SIG-M5 (cell line): ENCODE measurements at places on chromosomes 16 and 17.

- no peak for DNase-seq
Observed at GRCh38 chr16:80739523-80739922, 64.9 kb downstream of the CDYL2 start.

DNA sequence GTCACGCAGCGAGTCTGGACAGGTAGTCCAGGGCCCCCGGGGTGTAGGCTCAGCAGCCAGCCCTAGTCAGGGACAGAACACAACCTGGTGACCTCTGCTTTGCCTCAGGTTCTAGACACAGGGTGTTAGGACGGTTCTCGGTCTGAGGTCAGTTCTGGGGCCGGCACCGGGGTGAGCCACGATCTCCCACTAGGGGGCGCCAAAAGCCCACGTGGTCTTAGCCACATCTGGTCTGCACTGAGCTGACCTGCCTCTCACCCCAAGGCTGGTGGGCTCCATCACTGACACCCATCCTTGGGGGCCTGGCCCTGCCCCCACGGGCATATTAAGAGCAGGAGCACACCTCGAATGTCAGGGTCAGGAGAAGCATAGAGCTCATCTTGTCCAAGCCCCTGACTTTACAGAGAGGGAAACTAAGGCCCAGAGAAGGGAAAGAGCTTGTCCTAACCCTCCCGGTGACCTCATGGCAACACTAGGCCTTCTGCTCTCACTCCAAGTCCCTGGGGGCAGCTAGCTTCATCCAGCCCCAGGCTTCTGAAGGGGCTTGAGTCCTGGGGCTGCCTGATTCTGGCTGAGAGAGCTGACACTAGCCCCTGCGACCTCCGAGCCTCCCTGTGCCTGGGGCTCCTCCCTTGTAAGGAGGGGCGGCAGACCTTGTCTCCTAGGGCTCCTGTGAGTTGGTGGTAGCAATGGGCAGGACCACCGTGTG, 9.0 kb downstream of the SLC5A10 start:
- no peak for DNase-seq

GRCh38 chr17:8393470-8394231, 4.0 kb downstream of the RNF222 start:
- DNase-seq: no peak

- no peak for DNase-seq
Observed at GRCh38 chr17:37168731-37169353, 206.9 kb upstream of the C17orf78 start.

GRCh38 chr17:34623856-34624766, 44.7 kb downstream of the TMEM132E start:
- DNase-seq: no peak

DNA sequence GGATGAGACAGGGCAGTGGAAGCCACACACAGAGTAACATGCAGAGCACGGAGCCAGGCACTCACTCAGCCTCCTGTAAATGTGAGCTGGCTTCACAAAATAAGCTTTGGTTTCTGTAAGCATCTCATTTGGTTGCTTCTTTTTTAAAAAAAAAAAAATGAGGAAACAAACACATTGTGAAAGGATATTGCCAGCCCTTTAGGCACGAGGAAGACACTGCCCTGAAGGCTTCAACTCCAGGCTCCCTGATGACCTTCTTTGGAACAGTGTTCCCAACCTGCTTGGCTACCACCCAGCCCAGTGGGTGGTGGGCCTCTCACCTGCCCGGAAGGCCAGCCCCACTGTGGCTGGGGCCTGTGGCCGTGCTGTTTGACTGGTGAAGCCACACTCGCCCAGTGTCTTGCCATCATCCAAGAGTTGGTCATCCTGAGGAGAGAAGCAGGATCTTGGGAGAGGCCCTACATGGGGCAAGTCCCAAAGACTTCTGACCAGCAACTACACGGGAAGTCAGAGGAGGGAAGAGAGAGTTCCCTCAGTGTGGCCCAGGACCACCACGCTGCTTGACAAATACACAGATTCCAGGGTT, 1.9 kb downstream of the ELOB start:
- no peak for DNase-seq

DNA sequence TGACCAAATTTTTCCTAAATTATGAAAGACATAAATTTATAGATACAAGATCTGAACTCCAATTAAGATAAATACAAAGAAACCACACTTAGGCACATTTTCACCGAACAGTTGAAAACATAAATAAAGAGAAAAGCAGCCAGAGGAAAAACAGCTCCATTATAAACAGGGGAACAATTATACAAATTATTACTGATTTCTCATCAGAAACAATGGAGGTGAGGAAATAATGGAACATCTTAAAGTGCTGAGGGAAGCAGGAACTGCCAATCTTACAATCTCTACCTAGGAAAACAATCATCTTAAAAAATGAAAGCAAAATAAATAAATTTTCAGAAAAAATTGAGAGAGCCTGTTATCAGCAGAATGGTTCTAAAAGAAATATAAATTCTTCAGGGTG, 234.4 kb upstream of the PMFBP1 start:
- DNase-seq: no peak

DNA sequence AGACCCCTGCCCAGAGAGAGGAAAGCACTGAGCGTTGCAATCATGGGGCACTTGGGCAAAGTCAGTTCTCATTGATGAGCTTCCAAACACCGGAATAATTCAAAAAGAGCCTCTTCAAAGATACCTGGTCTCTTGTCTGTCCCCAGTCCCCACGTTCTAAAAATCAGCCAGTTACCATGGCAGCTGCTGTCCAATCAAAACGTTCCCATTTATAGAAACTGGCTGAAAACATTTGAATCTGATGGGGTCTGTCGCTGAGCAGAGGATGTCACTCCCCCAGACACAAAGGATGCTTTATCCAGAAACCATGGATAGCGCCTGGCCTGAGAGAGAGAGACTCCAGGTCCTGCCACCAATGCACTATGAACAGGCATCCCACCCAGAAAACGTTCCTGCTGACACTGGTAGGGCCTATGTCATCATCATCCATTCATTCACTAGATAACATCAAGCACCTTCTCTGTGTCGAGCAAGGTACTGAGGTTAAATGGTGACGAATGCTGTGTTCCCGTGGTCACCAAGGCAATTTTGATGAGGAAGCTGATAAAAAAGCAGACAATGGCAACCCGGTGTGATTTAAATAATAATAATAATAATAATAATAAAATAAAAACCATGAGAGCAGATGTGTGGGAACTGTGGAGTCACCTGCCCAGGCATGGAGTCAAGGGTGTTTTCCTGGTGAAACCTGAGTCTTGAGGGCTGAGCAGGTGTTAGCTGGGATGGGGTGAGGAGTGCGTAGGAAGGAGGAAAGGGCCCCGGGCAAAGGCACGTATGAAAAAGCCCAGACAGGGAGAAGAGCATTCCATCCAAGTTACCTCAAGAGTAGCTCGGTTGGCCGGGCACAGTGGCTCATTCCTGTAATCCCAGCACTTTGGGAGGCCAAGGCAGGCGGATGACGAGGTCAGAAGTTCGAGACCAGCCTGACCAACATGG, 19.0 kb upstream of the CALB2 start:
- DNase-seq: no peak

DNA sequence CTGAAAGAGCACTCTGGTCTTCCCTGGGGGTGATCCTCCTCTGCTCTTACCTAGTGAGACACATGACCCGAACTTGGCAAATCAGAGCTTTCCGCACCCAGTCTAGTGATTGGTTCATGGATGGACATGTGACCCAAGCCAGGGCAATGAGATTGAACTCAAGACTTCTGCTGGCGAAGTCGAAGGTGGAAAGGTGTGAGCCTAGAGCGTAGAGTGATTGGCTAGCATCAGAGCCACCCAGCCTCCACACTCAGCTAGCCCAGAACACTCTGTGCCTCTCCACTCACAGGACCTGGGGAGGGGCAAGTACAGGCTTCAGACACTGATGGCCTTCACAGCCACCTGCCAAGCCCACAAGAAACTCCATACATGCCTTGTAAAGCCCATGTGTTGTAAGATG, 17.6 kb downstream of the ATPAF2 start:
- DNase-seq: no peak

DNA sequence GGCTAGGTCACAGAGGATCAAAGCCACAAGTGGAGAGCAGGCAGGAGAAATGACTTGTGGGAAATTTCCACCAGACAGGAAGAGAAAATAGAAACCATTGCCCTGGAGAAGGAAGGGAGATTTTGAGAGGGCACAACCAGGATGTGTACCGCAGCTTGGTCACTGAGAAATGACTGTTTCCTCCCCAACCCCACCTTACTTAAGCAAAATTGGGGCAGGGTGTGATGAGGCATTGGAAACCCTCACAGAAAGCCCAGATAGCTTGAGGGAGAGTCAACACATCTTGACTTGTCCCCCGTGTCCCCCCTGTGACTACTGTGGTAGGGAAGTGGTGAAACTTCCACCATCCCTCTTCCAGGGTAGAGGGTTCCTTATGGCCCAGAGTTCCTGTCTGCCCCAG, 113.5 kb upstream of the FAM20A start:
- no peak for DNase-seq

GRCh38 chr17:78359321-78359996, 418 bp downstream of the SOCS3 start:
- DNase-seq: no peak

GRCh38 chr16:88936556-88937205, 40.3 kb downstream of the CBFA2T3 start:
- peak; percentile 56 for DNase-seq

GRCh38 chr17:78294356-78294755, 62.9 kb downstream of the TMEM235 start:
- no peak for DNase-seq

GRCh38 chr16:48914070-48914469, 304.1 kb upstream of the N4BP1 start:
- DNase-seq: no peak

- no peak for DNase-seq
Observed at GRCh38 chr17:50634224-50634914, at the start of gene ABCC3. Gene ABCC3, plus strand, starts transcription at chr17:50634881. Its CDS starts 56 bp downstream, at chr17:50634937.

DNA sequence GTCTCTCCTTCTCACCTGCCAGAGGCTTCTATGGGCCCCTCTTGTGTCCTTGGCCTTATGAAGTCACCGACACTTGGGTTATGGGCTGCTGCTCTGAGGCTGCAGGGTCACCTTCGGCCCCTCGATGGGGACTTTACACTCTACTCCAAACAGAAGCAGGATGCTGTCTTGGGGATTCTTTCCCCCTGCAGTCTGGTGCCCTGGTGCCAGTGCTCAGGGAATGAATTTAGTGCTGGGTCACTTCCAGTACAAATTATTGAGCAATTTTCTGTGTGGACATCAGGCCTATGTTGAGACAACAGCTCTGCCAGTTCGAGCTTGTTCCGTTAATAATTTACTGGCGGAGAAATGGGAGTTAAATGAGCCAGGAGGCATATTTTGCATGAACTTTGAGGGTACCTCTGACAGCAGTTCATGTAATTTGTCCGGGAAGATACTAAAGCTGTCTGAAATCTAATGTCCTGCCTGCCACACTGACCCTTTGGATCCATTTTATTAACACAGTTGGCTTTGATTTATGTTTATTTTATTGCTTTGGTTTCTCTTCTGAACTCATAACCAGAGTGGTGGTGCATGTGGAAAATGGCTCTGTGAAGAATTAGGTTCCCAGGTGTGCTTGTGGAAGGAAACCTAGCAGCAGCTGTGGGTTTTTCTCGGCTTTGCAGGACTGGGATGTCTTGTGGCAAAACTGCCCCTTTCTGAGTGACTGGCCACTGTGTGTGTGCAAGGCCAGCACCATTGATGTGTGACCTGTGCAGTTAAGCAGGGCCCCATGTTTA, 34.1 kb upstream of the DHX8 start:
- DNase-seq: no peak

GRCh38 chr17:60139438-60140285, 10.1 kb upstream of the CA4 start:
- DNase-seq: no peak

DNA sequence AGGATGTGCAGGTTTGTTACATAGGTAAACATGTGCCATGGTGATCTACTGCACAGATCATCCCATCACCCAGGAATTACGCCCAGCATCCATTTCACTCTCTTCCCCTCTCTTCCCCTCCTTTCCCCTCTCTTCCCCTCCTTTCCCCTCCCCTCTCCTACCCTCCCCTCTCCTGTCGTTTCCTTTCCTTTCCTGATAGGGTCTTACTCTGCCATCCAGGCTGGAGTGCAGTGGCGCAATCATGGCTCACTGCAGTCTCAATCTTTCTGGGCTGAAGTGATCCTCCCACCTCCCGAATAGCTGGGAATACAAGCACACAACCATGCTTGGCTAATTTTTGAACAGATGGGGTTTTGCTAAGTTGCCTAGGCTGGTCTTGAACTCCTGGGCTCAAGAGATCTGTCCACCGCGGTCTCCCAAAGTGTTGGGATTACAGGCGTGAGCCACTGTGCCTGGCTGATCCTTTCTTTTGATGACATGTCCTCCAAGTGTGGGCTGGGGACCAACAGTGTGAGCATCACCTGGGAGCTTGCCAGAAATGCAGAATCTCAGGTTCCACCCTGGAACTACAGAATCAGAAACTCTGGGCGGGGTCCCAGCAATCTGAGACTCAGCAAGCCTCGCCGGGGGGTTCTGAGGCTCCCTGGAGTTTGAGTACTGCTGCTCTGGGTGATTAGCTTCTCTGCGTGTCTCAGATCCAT, 10.8 kb downstream of the ATP2C2 start:
- no peak for DNase-seq

DNA sequence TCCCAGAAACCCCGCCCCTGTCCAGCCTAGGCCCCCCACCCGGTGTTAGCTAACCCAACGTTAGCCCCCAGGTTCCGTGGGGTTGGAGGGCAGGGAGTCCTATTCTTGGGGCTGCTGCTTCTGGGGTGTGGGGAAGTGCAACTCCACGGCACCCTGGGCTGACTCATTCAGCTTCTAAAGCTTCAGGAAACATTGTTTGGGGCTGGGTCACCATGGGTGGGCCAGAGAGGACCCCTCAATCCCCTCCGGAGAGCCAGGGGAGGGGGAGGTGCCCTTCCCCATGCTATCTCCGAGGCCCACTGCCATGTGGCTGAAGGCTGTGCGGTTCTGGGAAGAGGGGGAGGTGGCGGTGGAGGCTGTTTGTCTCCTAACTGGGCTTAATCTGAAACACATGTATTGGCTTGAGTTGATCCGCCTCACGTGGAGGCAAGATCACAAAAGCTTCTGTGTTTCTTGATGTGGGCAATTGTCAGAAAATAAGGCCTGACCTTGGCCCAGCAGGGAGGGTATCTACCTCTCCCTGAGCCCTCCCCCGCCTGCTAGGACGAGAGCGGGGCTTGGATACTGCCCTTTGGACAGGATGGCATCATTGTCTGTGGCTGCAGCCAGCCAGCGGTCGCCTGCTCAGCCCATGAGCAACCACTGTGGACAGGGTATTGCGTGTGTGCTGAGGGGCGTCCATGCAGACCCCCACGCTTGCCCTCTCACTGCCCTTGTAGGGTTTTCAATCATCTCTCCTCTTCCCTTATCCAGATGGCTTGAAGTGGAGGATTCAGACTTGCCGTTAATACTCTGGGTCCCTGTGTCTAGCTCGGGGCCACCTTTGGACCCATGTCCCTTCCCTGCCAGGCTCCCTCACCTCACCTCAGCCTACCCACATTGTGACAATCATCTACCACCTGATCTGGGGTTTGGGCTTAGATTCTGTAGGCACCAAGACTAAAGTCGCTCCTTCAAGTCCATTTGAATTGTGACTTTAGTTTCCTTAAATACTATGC, 1.3 kb downstream of the SERPINF1 start:
- DNase-seq: no peak
